ENCODE measurements at places on chromosomes 16 and 17. TPM values are rescaled to one million over a fixed set of nuclear protein-coding genes. Genes with fewer than 3 reads are reported as not detected.

The TEX14 gene
- total RNA-seq: under 0.01 TPM

The TUFM gene
- total RNA-seq: 179 TPM

The RND2 gene
- 0.65 TPM for total RNA-seq

The IGF2BP1 gene
- total RNA-seq: 17.2 TPM

The RNF222 gene
- not detected for total RNA-seq

The AOC3 gene
- 1.5 TPM for total RNA-seq

The MT1M gene
- total RNA-seq: 12.5 TPM

Measured in epithelial cell of alveolus of lung (primary cell).